ENCODE measurements at places on chromosomes 16 and 17.

DNA sequence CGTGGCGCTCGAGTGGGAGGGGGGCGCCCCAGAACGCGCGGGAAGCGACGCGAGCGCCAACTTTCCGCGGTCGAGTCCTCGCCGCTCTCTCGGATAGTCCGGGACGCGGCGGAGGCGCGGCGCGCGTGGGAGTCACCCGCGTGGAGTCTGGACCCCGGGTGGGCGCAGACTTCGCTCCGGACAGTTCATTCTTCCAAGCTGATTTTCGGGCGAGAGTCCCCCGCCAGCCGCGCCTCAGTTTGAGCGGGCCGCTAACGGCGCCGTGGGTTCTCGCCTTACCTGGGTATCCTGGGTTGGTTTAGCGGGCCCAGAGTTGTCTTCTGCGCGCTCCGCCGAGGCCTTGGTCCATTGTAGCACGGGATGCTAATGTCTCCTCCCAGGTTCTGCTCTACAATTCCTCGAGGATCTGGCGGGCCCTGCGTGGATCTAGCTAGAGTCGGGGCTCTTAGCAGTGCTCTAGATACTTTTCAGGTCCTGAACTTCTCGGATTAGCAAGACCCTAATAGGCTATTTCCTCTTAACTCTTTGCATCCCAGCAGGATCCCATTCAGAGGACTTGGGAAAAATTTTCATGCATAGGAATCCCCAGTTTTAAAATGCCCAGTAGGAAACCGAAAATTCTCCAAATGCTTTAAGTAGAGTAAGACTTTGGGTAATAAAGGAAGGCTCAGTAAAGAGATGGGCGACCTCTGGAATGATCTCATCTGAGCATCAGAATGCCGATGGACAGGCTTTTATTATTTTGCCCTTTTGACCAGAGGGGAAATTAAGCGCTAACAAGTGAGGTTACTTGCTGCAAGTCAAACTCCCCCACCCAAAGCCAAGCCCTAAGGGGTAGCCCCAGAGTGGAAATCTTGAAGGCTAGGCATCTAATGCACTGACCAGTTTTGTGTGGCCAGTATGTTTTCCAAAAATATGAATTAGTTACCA, 537 bp upstream of the GJC1 start:
- peak; percentile 1 for DNase-seq

DNA sequence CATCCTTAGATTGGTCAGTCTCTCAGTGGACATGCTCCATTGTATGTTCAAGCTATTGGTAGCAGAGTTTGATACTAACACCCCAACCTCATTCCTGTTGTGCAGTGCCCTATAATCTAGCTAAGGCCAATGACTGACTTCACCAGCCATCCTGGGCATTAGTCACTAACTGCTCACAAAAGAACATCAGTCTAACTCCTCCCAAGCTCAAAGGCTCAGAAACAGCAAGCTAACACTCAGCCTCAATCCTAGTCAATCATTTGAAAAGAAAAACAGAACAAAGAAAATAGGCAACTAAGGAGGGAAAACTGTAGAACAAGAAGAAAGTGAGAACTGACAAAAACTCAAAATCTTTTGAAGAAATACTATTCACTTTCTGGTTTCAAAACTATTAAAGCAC, 199.1 kb upstream of the C17orf78 start:
- no peak for DNase-seq

GRCh38 chr17:56023851-56024250, 129.4 kb upstream of the ANKFN1 start:
- no peak for DNase-seq

DNA sequence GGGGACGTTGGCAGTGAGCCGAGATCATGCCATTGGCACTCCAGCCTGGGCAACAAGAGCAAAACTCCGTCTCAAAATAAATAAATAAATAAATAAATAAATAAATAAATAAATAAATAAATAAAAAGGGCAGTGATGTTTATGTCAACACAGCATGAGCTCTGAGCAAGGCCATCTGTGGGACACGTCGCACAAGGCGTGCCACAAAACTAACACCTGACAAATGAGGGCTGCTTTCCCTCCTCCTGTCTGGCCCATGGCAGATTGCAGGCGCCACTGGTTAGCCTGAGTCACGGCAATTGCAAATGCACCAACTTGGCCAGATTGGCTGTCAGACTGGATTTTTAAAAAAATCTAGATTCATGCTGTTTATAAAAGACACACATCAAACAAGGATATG, 25.9 kb upstream of the SPNS3 start:
- no peak for DNase-seq

- DNase-seq, result no peak
Measured at GRCh38 chr16:79554912-79555311, 45.6 kb downstream of the MAF start.

DNA sequence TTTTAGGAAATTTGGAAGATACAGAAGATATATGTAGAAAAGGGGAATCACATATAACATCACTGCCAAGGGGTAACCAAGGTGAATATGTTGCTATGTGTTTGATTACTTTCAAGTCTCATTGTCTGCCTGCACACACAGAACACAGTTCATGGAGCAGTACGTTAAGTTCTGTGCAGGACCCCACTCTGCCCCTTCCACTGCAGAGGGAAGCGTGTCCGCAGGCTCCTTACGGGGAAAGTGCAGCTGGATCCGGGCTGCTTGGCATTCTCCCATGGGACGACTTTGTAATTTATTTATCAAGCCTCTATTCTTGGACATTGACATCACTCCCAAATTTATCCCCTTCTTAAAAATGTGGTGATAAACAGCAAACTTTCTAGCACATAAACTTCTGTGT, 226.8 kb downstream of the FOXL1 start:
- DNase-seq, result no peak

DNA sequence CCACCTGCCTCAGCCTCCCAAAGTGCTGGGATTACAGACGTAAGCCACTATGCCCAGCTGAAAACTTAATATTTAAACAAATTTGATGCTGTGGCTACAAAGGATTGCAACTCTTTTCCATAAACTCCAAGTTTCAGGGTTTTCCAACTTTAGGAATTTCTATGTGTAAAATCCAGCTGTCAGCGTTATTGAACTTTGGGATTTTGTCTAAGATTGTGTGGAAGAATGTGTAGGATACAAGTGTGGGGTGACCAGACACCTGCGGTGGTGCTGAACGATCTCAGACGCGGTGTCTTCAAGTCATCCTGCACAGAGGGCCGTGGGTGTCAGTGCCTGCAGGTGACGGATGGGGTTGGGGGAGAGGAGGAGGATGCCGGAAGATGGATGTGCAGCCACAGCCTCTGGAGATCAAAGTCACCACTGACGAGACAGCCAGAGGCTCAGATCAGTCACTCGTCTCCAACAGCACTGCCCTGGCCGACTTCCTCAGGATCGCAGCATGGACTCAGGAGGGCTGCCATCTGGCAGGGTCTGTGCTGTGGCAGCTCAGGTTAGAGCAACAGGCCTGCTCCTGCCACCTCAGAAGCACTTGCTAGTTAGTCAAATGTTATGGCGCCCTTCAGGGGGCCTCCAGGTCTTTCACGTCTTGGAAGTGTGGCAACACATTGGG, 13.0 kb downstream of the ACSF3 start:
- DNase-seq, result no peak

DNA sequence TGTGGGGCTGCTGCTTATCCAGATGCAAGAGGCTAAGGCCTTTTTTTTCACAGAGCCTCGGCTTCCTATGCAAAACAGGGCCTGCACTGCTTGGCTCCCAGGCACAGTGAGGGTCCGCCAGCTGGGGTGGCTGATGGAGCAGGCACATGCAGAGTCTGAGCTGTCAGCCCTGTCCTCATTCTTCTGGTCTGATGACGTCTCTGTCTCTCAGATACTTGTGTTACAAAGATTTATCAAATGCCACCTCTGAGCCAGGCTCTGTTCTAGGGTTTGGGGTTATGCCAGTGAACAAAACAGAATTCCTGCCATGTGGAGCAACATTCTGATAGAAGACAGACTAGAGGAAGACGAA, 4.8 kb downstream of the RNF40 start:
- no peak for DNase-seq

- DNase-seq, result no peak
Measured at GRCh38 chr17:75698659-75699058, 22.6 kb upstream of the ITGB4 start.

DNA sequence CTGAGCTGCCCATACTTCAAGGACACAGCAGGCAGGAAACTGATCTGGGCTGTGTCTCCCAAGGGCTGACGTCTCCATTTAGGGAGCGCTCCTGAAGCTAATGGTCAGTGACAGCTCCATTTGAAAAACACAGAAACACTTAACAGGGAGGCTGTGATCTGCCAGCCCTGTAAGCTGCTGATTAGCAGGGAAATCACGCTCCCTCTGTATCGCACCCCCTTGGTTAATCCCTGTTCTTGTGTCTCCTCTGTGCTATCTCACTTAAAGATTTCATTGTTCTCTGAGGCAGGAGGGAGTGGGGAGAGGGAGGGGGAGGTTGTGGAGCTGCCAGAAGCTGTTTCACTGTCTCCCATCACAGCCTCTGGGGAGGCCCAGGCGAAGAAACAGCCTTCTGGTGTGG, 47.4 kb upstream of the CACNG3 start:
- no peak for DNase-seq

GRCh38 chr17:5838661-5839300, 231.4 kb upstream of the WSCD1 start:
- DNase-seq, result no peak

DNA sequence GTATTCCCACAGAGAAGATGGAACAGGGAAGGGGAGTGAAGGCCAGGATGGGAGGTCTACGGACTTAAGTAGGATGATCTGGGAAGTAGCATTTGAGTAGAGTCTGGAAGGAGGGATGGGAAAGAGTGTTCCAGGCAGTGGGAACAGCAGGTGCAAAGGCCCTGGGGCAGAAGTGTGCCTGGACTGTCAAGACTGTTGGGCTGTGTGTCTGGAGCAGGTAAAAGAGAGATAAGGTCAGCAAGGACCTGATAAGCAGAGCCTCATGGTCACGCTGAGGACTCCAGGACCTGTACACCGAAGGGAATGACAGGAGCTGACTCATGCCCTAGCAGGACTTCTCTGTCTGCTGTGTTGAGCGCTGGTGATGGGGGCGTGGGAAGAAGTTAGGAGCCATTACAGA, 723 bp upstream of the CARD14 start:
- DNase-seq, result no peak

- no peak for DNase-seq
Measured at GRCh38 chr16:71474864-71475263, 12.8 kb upstream of the ZNF23 start.

DNA sequence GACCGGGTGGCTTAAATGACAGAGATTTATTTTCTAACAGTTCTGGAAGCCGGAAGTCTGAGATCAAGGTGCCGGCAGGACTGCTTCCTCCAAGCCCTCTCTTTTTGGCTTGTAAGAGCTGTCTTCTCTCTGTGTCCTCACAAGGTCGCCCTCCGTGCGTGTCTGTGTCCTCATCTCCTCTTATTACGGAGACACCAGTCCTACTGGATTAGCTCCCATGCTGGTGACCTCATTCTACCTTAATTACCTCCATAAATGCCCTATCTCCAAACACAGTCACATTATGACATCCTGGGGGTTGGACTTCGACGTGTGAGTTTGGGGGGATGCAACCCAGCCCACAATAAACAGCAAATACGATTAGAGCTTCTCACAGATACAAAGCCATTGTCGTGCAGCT, 161.5 kb downstream of the FOXL1 start:
- no peak for DNase-seq

GRCh38 chr17:15891318-15891717, 53.6 kb upstream of the ADORA2B start:
- DNase-seq, result no peak

DNA sequence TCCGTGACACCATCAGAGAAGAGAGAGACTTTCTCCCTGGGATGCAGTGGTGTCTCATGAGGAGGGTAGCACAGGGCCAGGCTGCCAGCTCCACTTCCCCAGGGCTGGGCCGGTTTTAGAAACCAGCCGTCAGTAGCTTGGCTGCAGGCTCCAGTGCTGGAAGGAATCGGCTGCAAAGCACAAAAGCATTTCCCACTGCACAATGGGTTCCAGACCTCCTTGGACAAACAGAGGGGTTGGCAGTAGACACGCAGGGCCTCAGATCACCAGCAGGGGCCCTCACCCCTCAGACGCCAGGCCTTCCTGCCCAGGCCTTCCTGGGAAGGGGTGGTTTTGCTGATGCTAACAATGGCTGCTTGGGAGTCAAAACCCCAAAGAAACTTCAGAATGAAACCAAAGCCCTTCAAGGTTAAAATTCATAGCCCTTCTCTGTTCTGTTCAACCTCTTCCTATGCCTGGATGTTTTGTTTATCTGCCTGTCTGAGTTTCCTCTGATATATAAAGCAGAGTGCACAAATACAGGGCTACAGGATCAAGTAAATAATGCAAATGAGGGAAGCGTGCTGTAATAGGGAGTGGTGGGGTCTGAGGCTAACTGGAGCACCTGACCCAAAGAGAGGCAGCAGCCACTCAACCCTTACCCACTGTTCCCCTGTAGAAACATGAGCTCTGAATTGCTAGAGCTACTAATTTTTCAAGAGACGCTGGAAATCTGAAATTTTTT, 26.2 kb downstream of the TEKT5 start:
- no peak for DNase-seq

DNA sequence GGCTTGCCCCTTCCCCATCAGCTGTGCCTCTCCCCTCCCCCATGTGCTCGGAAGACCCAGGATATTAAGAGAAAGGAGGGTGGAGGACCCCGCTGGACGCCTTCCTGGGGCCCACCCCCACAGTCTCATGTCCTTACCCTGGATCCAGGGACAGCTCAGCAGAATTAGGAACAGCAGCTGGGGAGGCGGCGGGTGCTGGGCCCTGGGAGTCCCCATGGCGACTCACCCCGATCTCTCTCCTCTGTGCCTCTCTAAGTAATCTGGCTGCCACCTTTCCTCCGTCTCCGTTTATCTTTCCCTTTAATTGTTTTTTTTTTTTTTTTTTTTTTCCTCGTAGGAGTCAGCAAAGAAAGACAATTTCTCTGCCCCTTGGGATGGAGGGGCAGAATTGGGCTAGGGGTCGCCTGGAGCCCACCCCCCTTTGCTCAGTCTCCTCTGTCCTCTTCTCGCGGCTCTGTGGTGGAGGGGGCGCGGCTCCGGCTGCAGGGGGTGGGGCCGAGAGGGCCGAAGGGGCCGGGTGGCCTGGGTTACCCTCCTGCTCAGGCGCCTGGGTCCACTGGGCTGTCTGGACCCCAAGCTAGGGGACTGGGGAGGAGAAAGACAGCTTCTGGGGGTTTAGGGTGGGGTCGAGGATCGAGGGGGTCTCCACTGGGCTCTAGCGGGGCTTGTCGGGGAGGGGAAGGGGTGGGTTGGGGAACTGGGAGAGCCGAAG, 390 bp downstream of the SEZ6L2 start:
- no peak for DNase-seq

- no peak for DNase-seq
Measured at GRCh38 chr17:78501241-78502036, 75.8 kb downstream of the DNAH17 start.

- DNase-seq, result no peak
Measured at GRCh38 chr17:15910791-15911190, 34.1 kb upstream of the ADORA2B start.
